Motor neuron (in vitro differentiated cells): ENCODE measurements at places on chromosomes 11 and 22.

DNA sequence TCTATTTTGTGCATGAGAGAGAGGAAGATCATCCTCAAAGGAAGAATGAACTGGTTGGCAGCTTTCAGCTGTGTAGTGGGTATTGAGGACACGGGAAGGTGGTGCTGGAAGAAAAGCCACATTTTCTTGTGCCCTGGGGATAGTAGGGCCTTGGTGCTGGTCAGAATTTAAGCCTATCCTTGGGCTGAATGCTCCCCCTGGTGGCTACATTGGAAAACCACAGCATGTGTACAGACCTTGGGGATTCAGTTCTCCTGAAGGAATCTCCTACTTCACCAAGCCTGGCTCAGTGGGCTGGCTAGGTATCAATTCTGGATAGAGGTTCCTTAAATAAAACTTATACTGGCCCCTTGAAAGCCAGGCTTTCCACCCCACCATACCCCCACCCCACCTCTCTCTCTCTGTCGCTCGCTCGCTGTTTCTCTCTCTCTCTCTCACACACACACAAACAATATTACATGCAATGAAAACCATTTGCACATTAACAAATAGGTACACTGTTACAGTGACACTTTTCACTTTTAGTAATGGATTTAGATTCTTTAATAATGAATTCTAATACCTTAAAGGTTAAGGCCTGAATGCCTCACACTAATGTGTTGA, 2.8 kb upstream of the OR51M1 start:
- peak; percentile 99 for ATAC-seq

DNA sequence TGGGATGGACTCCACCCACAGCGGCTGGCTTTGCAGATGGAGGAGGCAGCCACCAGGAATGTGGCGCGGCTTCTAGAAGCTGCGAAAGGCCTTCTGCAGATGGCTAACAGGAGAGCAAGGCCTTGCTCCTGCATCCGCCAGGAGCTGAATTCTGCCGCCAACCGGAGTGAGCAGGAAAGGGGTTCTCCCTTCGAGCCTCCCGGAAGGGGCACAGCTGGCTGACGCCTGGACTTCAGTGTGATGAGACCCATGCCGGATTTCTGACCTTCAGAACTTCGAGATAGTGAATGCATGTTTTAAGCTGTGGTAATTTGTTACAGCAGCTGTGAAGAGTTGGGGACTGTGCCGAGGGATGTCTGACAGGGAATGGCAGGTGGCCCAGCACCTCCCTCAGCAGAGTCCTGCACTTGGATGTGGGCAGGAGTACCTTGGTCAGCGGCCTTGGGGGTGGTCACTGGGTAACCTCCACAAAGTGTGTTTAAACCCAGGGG, 7.7 kb downstream of the TBC1D22A start:
- ATAC-seq: no peak

GRCh38 chr11:58495906-58496305, 12.0 kb downstream of the OR5B21 start:
- ATAC-seq: no peak

GRCh38 chr11:119324189-119324588, 7.3 kb upstream of the MCAM start:
- no peak for ATAC-seq

- no peak for ATAC-seq
These were observed 9.2 kb upstream of the STT3A start for GRCh38 chr11:125583496-125583895.

GRCh38 chr11:26150031-26150430, 181.9 kb upstream of the ANO3 start:
- ATAC-seq: no peak

GRCh38 chr11:1530686-1531448, 41.2 kb downstream of the DUSP8 start:
- no peak for ATAC-seq

- no peak for ATAC-seq
These were observed 196.1 kb downstream of the GRIK4 start for GRCh38 chr11:120707663-120708062.

GRCh38 chr11:76266286-76267100, 60.2 kb upstream of the WNT11 start:
- no peak for ATAC-seq

DNA sequence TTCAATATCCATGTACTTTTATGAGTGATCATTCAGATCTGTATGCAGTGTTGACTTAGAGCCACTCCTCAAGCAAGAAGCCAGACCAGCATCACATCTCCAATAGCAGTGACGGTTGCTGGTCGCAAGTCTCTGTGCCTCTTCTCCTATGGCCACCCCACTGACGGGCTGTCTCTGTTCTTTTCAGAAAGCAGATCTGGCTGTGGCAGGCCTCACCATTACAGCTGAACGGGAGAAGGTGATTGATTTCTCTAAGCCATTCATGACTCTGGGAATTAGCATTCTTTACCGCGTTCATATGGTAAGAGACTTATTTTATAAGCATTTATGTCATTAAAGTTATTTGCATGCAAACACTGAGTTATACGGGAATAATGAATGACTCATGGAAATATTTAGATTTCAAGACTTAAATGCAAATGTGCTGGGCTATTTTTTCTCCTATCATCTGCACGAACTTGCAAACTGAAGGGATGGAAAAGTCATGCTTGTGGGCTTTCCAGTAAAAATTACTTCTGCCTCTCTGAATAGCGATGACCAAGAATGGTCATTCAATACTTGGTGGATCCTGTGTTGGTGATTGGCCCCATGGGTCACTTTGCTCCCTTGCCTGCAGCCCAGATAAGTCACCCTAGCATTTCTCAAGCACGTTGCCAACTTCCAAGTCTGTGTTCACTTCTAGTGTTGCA, 83.6 kb upstream of the TBCEL start:
- ATAC-seq: no peak

DNA sequence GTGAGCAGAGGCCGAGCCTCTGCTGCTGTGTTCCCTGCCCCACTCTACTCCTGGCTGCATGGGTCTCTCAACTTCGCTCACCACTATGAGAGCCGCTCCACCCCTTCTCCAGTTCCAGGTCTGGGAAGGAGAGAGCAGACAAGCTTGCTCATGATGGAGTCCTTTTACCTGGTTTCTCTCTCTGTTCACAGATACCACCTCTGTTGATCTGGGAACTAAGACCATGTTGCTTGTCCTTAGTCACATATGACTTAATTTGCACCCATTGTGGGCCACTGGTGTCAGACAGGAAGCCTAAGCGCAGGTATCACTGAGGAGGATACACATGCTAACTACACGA, 26.8 kb downstream of the MCM5 start:
- no peak for ATAC-seq

DNA sequence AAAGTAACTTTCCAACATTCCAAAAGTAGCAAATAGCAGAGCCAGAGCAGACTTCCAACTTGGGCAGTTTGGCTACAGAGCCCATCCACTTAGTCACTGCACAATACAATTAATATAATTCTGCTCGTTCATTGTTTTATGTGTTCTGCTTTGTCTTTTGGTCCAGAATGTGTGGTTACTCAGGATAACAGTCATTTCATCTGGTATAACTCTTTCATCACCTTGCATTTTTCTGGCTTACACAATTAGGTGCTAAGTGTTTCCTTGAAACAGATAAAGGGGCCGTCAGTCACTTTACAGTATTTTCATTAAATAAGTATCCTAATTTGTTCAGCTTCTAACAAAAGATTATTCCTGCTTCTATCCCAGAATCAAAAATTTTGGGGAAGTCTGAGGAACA, 87.2 kb downstream of the LARGE2 start:
- no peak for ATAC-seq

DNA sequence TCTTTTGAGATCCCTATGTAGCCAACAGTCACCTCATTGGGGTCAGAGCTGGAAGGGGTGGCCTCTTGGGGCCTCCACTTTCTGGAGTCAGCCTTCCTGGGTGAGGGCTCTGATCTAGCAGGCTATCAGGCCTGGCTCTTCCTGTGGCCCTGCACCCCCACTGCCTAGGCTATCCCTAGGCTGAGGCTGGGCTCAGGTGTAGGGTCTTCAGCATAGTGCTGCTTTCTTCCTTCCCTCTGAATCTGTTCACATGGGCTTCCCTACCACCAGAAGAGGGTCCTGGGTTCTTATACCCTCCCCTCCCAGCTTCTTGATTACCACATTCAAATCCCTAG, 456 bp upstream of the SPI1 start:
- ATAC-seq: no peak

GRCh38 chr11:116199182-116199581, 573.6 kb downstream of the BUD13 start:
- peak; percentile 71 for ATAC-seq

- peak; percentile 5 for ATAC-seq
These were observed 3.1 kb downstream of the HTR3B start for GRCh38 chr11:113907681-113908080.

DNA sequence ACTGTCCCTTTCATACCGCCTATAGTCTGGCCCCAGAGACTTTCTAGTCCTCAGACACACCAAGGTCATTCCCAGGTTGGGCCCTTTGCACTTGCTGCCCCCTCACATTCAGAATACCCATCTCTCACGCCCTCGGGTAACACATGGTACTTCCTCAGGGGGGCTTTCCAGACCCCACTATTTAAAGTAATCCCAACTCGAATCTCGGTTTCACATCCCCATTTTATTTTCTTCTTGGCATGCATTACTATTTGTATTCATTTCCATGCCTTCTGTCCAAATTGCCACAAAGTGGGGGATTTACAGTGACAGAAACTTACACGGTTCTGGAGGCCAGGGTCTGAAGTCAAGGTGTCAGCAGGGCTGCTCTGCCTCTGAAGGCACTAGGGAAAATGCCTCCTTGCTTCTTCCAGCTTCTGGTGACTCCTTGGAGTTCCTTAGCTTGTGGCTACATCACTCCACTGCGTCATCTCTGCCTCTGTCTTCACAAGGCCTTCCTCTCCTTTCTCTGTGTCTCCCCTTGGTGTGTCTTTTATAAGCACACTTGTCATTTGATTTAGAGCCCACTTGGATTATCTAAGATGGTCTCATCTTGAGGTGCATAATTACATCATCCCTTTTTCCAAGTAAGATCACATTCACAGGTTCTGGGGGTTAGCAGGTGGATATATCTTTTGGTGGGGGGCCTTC, 15.1 kb downstream of the RCN1 start:
- ATAC-seq: peak; percentile 67

DNA sequence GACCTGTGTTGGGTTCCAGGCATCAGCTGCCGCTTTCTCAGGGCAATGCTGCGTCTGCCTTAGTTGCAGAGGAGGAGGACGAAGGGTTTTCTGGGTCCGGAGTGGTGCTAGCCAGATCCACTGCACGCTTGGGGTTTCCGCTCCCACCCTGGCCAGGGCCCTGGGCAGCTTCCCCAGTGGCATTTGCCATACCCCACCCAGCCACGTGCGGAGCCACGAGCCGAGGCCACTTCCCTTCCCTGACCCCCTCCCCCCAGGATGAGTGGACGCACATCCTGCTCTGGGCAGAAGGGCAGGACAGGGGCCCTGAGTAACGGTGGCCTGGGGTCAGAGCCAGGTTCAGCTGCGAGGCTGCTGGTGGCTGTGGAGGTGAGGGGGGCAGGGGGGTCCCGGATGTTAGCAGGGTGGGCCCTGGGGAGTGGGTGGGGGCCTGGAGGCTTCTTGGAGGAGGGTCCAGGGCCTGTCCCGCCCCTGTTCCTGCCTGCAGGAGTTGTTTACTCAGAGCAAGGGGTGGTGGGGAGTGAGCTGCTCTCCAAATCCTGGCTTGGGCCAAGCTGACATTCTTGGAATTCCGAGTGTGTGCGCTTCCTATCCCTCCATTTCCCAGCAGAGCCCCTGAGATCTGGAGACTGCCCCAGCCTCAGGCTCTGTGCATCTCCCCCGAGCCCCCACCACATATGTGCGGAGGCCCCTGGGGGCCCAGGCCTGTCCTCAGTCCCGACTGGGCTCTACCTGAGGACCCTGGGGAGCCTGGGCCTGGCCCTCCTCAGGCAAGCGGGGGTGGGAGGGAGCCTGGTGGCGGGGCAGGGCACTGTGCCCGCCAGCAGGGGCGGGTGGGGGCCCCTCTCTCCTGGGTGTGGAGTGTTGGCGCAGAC, 1.4 kb downstream of the TSPAN4 start:
- ATAC-seq: peak; percentile 11

DNA sequence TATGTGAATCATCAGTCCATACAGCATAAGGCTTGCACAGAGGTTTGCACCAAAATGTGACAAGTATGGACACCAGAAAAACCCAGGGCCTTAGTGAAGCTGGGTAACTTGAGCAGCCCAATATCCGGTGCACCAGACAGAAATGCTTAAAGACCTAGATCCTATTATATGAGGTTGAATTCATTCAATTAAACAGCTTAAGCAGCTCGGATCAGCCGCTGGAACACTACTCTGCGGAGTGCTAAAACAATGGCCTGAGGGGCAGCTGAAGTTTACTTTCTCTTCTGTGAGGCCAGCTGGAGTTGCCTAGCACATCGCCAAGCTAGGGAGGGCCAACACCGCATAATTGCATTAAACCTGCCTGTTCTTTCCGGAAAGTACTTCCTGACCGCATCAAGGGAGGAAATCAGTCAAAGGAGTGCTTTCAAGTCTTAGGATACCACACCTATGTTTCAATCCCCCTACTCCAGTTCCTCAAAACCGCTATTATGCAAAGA, 17.0 kb upstream of the FAM181B start:
- ATAC-seq: peak; percentile 80

DNA sequence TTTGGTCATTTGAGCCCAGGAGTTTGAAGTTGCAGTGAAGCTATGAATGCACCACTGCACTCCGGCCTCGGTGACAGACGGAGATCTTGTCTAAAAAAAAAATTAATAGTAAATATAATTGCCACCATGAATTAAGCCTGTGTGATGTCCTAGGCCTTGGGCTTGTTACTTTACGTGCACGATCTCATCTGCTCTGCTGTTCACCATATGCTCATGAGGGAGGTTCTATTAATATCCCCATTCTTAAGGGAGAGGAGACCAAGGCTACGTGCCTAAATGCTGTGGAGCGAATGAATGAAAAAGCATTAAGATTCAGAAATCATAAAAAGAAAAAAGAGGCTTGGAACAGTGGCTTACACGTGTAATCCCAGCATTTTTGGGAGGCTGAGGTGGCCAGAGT, 2.6 kb upstream of the ATG2A start:
- ATAC-seq: no peak

- ATAC-seq: peak; percentile 54
These were observed 67.9 kb upstream of the WNT7B start for GRCh38 chr22:46044621-46045458.

DNA sequence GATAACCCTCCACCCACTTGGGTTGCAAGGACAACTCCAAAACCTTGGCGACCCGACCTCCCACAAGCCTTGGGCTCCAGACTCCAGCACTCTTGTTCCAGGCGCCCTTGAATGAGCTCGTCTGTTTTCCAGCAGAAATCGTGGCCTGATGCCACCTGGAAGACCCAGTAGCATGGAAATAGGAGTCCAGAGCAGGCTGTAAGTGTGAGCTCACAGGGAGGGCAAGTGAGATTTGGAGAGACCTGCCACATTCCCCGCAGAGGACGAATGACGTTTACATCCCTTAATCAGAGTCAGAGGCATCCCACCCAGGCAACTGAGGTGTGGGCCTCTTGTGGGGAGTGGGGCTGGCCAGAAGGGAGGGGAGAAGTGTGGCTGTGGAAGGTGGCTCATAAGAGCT, 71.9 kb downstream of the LDLRAD3 start:
- ATAC-seq: no peak
